ENCODE measurements at places on chromosomes 1 and 21. TPM values are rescaled to one million over a fixed set of nuclear protein-coding genes. Genes with fewer than 3 reads are reported as not detected.

- no peak overlapping the region for H3K4me3 ChIP-seq
- H3K36me3 ChIP-seq, result no peaks in the 10 kb centered on the region
- no peak for DNase-seq
Measured at GRCh38 chr1:90831910-90832309, 114.8 kb upstream of the BARHL2 start.

DNA sequence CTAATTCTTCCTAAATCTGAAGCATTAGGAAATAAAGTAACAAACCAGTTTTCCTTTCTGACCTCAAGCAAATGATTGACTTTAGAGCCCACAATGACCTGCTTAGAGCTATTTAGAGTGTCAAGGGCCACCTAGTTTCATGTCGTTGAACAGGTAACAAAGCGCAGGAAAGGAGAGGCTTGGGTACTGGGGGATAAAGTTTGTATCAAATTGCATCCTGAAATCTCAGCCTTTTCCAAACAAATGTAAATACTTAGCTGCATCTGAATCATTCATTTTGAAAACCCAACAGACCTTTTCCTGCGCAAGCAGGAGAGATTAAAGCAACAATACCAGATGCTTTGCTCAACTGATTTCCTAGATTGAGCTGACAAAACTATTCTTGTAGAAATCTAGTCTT lies 121.2 kb downstream of the NRIP1 start:
- no peak overlapping the region for H3K4me3 ChIP-seq
- no peak overlapping the region for H3K27ac ChIP-seq
- H3K27me3 ChIP-seq, result peaks cover 3% of the 10 kb centered on the region
- H3K4me1 ChIP-seq, result no peaks in the 10 kb centered on the region
- H3K36me3 ChIP-seq, result peaks cover 9% of the 10 kb centered on the region

DNA sequence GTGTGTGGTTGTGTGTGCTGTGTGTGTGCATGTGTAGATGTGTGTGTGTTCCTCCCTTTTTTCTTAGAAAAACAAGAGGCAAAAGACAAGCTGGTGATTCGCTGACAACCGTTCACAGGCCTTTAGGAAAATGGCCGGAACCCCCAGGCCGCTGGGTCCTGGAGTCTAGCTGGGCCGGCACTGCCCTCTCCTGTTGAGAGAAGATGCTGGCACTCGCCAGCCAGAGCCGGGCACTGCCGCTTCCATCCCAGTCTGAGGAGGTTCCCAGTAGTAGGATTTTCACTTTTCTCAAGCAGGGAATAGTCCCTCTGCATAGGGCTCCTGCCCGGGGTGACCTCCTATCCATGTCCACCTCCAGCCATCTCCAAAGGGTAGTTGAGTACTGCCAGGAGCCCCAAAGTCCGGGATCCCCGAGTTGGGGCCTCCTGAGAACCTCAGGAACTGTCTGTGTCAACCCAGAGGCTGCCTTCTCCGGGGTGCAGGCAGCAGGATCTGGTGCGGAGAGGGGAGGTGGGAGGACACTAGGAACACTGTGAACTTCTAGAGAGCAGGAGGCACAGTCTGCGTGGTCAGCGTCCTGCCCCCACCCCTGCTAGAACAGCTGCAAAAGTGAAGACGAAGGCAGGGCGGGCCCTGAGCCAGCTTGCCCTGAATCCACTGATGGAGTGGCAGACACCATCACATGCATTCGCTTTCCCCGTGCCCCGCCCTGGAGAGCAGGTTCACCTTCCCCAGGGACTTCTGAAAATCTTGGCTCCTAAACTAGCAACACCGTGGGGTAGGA lies 44.1 kb upstream of the ARHGEF16 start:
- peak; percentile 60 for DNase-seq
- H3K4me3 ChIP-seq, result no peak overlapping the region
- peaks cover 2% of the 10 kb centered on the region for H3K27me3 ChIP-seq
- H3K36me3 ChIP-seq, result no peaks in the 10 kb centered on the region
- H3K4me1 ChIP-seq, result peaks cover 9% of the 10 kb centered on the region

- peaks cover 2% of the 10 kb centered on the region for H3K27me3 ChIP-seq
- no peak overlapping the region for H3K27ac ChIP-seq
- no peak overlapping the region for H3K4me3 ChIP-seq
- peaks cover 6% of the 10 kb centered on the region for H3K4me1 ChIP-seq
Measured at GRCh38 chr21:35234725-35235124, 185.6 kb upstream of the RUNX1 start.

DNA sequence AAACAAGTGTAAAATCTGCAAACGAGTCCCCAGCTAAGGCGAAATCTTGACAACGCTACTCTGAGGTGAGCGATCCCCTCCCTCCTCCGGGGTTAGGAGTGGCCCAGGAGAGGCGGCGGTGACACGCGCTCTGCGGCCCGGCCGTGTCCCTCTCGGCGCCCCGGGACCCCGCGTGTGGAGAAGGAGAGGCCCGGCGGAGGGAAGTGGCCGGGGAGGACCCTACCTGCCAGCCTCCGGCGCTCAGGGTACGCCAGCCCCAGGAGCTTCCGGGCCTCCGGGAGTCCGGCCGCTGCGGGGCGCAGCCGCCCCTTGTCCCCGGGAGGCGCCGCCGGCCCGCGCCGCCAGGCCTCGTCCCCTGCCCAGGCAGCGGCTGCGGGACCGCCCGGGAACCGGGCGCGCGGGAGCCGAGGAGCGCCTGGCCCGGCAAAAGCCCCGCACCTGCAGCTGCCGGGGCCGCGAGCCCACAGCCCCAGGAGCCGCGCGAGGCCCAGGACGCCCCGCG lies 543 bp downstream of the ABCB10 start:
- peak; percentile 59 for DNase-seq
- peak overlapping the region; percentile 93 for H3K4me3 ChIP-seq
- peaks cover 8% of the 10 kb centered on the region for H3K27me3 ChIP-seq
- H3K4me1 ChIP-seq, result peaks cover 14% of the 10 kb centered on the region
- no peaks in the 10 kb centered on the region for H3K36me3 ChIP-seq

VANGL2 gene
- total RNA-seq, result 79.4 TPM

UBXN10 gene
- total RNA-seq, result 0.49 TPM

TNFAIP8L2 gene
- total RNA-seq, result not detected

TAS1R3 gene
- 1.3 TPM for total RNA-seq

COA7 gene
- total RNA-seq, result 24.6 TPM
